Left hindlimb (tissue), 1 donor: ENCODE measurements at places on chromosomes 3 and 15.

DNA sequence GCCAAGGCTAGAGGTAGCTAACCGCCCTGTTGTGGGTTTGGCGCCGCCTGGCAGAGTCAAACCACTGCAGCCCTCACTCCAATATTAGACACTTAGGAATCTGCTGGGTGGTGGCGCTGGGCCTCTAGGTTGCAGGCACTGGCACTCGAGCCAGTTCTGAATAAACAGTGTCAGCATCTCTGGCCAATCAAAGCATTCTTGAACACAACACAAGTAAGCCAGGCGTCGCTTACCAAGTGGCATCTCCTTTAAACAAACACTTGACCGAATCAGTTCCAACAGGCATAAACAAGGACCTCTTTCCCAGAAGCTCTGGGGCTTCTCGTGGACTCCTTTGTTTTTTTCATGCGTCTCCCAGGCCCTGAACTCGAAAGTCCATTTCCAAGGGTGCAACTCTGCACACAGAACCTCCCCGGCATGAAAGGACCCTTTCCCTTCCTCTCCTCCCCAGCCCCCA is 82.3 kb downstream of the LRIG1 start:
- peak; percentile 20 for DNase-seq

- DNase-seq, result no peak
Observed at GRCh38 chr3:143165211-143165610, 45.6 kb downstream of the CHST2 start.

DNA sequence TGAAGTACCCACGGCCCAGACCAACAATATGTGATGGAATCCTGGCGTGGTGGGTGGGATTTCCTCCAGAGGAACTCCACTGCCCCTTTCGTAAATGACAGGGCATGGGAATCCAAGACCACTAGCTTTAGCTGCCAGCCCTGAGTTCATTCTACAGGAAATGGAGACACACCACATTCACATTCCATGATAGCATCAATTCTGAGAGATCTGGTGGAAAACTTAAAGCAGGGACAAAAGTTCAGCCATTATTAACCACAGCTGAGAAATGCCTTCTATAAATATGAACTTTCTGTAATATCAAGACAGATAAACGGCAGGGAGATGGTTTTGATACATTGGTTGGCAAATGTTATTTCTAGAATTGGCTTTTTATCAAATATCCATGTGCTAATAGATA is 98.2 kb downstream of the FBN1 start:
- peak; percentile 50 for DNase-seq

- DNase-seq, result no peak
Observed at GRCh38 chr15:98241032-98241554, 280.6 kb downstream of the ARRDC4 start.

DNA sequence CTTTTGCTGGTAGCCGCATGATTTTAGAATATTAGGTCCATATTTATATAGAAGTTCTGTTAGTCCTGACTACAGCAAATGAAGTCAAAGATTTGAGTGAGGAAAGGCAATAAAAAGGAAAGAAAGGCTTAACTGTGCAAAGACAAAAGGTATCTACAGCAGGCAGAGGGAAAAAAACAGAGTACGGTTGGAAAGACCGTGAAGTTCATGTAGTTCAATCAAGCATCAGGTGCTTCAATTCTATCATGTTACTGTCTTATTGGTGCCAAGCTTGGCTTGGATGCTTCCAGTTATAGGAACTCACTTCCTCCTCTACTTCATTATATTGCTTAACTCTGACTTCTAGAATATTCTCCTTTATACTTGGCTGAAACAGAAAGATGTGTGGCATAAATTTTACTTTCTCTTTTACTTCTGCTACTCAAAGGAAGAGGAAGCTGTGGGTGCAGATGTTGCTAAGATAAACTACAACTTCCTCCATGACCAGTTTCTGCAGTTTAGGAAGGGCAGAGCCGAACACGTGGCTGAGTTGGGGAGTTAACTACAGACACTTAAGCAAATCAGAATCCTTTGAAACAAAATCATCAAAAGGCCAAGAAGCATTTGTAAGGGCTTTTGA is 72.6 kb upstream of the ZBED2 start:
- no peak for DNase-seq

- no peak for DNase-seq
Observed at GRCh38 chr15:92690395-92690794, 34.8 kb upstream of the FAM174B start.

- no peak for DNase-seq
Observed at GRCh38 chr15:93506646-93507045, 417.6 kb upstream of the RGMA start.

- DNase-seq, result no peak
Observed at GRCh38 chr3:41207355-41207754, 8.1 kb downstream of the CTNNB1 start.

DNA sequence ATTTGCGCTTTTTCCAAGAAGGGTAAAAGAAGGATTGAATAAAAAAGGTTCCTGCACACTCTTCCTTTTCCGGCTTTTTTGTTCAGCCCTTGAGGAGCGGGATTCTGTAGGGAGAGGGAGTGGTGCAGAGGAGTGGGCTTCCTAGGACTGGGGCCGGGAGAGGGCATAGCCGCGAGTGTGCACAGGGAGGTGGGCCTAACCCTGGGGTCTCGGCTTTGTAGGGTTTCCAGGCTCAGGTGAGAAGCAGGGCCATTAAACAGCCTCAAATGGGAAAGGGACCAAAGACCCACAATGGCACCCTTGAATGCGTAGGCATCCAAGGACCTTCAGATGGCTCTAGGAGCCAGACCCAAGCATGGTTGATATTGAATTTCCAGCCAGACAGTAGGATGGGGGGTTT is 35.4 kb upstream of the RAB6B start:
- no peak for DNase-seq

- no peak for DNase-seq
Observed at GRCh38 chr3:130741946-130742610, 4.6 kb downstream of the PIK3R4 start.

DNA sequence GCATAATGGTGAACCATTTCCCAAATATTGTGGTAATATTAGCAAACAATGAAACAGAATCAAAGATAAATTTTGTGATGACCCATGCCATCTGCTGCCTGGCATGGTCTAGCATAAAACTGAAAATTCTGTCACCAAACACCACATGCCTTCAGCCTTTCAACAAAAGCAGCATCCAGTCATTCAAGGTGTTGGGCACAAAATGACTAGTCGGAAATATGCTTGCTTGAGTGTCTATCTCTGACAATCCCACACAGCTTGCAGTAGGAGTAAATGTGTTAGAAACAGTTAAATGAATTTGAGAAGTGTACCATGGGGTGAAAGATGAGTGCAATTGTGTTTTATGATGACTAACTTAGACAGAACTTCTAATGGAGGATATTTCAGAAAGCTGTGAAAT is 61.7 kb upstream of the CDIN1 start:
- no peak for DNase-seq

GRCh38 chr3:104447681-104448080 is 919.0 kb upstream of the ALCAM start:
- no peak for DNase-seq

DNA sequence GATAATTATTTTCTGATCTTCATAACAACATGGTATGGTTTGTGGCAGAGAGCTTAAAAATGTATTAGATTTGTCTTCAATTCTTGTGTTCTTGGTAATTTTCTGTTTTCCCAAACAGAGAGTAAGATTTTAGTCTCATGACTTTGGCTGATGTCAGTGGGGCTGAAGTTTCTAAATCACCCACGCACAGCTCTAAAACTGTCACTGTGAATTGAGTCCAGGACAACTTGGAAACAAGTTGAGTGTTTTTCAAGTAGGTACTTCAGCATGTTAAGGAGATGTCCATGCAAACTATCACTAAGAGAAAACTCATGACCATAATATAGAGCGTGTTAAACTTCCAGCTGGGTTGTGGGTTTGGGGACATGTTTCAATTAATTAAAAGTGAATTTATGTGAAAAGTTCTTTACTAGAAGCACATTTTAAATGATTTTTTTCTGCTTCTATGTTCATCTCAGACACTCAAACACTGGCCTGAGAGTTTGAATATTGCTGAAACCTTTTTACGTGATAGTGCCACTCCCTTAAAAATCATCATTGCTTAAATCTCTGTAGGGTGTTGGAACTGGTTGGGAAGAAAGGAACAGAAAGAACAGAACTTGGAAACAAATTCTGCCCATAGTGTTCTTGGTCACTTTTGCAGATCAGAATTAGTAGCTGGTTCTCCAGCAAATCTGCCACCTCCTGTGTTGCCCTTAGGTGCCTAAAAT is 89.8 kb downstream of the KLHL25 start:
- DNase-seq, result no peak

- peak; percentile 48 for DNase-seq
Observed at GRCh38 chr3:113626503-113627371, 69.7 kb downstream of the USF3 start.

GRCh38 chr15:29048011-29048410 is 162.2 kb downstream of the APBA2 start:
- DNase-seq, result no peak

DNA sequence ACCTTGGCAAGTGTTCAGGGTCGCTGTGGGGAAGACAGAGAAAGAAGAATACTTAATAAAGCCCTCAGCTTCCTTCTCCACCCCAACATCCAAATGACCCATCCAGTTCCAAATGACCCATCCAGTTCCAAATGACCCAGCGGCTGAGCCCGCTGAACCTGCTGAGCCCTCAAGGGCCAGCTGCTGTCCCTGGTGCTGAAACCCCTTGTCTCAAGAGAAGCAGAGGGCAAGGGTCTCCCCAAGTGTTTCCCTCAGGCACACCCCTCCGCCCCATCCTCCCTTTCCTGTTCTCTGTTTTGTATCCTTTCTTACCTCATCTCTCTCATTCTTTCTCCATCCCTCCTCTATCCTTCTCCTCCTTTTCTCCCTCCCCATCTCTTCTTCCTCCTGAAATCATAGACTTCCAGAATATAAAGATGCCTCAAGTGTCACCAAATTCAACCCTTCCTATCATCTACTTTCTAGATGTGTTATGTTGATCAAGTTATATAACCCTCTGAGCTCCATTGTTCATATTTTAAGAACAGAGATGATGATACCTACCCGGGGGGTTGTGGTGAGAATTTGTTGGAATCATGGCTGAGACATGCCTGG is 29.0 kb downstream of the CCDC33 start:
- no peak for DNase-seq

DNA sequence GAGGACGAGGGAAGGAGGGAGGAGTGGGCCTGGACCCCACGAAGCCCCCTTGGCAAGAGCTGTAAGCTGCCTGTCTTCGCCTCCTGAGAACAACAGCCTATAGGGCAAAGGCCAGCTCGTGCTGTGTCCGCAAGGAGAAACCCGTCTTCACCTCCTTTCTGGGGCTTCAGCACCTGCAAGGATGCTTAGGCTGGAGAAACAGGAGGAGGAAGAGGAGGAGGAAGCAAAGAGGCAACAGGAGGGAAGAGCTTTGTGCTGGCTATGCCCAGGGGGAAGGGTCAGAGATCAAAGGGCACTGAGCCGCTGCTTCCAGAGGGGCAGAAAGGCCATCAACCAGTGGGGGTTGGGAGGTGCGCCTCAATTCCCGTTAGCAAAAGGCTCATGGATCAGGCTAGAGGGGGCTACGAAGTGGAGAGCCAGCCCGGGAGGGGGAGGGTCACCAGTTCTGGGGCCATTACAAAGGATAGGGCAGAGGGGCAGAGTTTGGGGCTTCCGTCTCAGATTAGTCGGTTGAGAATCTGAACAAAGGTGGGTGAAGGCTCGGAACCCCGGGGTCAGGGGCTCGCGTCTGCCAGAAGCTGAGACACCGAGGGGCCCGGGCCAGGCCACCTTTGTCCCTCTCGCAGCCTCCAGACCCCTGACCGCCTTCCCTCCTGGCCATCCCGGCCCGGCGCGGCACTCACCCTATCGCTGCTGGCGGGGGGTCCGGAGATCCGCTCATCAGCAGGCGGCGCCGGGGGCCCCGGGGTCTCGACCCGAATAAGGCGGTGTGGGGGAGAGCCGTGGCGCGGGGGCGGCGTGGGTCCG is 792 bp downstream of the SHF start:
- DNase-seq, result peak; percentile 37

DNA sequence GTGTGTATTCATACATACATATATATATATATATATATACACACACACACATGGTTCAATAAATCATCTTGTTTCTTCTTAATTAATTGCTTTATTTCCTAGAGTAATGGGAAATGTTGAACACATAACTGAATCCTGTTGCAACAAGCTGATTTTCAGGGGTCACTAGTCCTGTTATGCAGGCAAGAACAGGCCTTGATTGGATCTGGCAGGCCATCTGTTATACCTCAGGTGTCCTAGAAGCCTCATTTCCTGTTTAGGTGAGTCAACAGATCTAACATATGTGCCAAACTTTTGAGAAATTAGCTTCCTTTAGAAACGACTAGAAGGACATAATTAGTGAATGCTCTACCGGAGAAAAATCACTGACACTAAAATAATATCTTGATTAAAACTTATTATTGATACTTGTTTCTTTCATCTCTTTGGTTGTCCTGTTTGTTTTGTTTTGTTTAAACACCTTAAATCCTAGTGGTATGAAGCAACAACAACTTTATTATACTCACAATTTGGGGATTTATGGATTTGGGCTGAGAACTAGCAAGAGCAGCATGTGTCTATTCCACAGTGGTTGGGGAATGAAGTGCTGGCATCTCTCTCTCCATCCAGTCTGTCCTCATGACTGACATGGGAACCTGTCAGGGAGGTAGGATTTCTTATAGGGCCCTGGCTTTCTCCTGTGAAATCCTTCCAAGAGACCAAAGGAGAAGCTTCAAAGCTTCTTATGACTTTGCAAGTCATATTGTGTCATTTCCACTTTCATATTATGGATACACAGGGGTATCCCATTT is 552.6 kb downstream of the NSUN3 start:
- no peak for DNase-seq

GRCh38 chr3:188315553-188315952 is 161.6 kb downstream of the LPP start:
- DNase-seq, result no peak
